NCI-H2029 treated with DMSO at 0.1 percent for 48 hours (cell line): ENCODE measurements at places on chromosomes 11 and 22.
A peak's percentile ranks its signal among the peaks of the same experiment; 100 is the strongest.

DNA sequence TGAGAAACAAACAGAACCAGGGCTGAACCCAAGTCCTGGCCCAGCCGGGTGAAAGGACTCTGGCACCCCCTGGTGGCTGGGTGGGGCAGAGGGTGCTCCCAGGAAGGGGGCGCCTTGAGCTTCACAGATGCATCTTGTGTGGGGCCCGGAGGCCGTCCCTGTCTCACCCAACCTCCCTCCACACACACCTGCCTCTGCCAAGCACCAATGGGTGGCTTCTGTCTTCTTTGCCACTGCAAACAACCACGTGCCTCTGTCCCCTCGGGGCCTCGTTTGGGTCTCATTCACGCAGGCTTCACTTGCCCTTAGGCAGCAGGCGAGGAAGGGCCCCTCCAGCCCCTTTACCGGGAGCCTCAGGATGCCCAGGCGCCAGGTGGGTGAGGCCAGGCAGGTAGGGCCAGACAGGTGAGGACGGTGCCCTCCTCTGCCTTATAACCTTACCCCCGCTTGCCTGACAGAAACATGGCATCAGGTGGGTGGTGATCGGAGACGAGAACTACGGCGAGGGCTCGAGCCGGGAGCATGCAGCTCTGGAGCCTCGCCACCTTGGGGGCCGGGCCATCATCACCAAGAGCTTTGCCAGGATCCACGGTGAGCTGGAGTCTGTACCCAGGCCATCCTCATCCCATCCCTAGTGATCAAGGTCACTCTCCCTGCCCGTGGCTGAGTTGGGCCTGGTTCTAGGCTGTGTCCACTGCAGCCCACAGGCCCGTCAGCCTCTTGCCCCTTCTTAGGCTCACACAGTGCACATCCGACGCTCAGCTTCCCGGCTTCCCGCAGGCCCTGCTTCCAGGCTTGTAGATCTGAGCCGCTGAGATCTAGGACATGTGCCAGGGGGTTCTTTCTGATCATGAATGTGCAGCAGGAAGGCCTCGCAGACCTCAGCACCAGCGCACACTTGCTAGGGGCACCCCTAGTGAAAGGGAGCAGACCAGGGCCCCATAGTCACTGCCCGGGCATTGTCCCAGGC lies 17.2 kb downstream of the POLR3H start:
- DNase-seq = no peak

DNA sequence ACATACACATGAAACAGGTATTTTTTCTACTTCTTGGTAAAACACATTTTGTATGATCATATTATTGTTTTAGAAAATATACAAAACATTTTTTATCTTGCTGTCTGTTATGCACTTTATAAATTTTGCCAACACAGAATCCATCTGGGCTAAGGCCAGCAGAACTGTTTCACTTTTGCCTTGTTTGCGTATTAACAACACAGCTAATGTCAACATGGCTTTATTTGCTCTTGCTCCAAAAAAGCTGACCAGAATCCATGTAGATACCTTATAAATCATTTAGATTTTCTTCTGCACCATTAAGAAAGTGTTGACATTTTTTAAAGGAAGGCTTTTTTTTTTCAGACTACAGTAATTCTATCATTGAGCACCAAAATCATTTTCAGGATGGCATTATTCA lies 58.1 kb upstream of the PGR start:
- DNase-seq = no peak

DNA sequence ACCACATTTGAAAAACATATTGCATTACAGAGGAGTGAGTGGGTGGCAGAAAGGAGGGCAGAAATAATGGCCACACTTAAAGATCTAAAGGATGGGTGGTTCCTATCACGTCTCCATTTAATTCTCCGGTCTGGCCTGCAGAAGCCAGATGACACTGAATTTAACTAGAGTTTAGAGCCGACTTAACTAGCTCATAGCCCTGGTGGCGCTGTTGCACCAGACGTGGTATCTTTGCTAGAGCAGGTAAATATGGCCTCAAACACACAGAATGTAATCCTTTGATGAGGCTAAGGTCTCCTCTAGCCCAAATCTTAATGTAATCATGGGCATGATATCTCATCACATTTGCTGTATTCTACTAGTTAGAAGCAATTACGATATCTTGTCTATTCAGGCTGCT lies 51.5 kb upstream of the GAL start:
- DNase-seq = peak; percentile 6

DNA sequence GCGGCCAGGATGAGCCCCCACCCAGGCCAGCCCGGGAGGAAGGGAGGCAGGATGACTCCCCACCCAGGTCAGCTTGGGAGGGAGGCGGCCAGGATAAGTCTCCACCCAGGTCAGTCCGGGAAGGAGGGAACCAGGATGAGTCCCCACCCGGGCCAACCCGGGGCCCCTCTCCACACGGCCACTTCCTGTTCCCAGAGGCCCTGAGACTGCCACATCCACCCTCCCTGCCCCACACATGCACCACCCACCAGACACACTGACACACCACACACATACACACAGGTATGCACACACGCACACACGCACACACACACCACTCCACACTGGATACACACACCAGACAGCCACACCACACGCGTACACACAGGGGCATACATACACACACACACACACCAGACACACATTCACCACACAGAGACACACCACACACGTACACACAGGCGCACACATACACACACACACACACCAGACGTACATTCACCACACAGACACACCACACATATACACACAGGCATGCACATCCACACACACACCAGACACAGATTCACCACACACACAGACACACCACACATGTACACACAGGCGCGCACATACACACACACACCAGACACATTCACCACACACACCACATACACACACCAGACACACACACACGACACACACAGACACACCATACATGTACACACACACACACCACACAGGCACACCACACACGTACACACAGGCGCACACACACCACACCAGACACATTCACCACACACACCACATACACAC lies 84.9 kb upstream of the PRR5 start:
- DNase-seq = no peak

DNA sequence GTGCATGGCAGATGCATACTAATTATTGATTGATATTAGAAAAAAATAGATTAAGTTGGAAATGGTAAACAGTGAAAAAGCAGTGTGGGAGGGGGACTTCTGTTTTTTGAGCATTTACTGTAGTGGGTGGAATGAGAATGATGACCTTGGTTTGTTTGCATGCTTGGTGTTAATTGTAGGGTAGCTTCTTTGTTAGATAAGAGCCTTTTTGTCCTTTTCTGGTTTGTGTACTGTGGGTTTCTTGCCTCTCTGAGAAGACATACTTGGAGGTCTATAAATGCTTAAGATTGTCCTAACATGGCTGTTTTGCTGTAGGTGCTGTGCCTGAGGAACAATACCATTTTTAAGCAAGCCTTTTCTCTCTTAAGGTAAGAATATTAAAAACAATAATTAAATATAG lies 17.0 kb downstream of the MRPL48 start:
- no peak for DNase-seq

GRCh38 chr11:78100261-78100660 lies 20.6 kb upstream of the NDUFC2 start:
- DNase-seq = peak; percentile 37

DNA sequence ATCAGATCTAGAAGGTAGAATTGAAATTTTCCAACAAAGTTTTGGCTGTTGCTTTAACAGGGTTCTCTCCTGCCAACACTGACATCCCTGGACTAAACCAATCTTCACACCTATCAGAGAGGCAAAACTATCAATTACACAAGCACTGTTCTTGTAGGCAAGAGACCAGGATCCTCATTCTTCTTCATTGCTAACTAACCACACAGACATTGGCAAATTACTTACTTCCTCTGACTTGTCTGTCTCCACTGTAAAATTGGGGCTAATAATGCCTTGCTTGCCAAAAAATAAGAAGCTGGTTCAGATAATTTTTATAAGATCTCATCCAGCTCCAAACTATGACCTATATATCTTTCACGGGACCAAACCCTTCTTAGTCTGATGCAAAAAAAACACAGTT lies 93.8 kb upstream of the DDI1 start:
- no peak for DNase-seq

DNA sequence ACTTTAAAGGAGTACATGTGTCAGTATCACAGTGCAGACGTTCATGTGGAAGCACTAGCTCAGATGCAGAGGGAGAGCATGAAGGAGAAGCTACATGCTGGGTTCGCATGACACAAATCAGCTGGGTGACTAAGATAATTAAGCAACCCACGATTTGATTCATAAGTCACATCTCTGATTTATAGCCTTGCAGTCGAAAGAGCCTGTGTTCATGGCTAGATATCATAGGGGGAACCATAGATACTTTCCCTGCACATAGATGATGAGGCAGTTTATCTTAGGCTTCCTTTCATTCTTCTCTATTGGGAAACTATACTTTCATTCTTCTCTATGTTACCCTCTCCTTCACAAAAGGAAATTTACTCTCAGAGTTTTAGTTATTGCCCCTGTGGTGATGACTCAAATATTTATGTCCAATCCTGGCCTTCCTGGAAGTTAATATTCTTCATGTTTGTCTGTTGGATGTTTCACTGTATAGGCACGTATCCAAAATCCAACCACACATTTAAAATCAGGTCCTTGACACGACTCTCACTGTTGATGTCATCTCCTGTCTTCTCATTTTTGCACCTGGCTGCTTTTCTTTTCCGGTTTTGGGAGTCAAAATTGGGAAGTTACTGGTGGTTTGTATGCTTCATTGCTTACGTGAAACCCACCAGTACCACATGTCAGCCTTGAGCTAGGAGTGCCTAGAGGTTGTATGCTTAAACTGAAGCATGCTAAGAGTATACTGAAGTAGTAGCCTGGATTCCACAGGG lies 56.3 kb upstream of the SLC5A12 start:
- DNase-seq = no peak

DNA sequence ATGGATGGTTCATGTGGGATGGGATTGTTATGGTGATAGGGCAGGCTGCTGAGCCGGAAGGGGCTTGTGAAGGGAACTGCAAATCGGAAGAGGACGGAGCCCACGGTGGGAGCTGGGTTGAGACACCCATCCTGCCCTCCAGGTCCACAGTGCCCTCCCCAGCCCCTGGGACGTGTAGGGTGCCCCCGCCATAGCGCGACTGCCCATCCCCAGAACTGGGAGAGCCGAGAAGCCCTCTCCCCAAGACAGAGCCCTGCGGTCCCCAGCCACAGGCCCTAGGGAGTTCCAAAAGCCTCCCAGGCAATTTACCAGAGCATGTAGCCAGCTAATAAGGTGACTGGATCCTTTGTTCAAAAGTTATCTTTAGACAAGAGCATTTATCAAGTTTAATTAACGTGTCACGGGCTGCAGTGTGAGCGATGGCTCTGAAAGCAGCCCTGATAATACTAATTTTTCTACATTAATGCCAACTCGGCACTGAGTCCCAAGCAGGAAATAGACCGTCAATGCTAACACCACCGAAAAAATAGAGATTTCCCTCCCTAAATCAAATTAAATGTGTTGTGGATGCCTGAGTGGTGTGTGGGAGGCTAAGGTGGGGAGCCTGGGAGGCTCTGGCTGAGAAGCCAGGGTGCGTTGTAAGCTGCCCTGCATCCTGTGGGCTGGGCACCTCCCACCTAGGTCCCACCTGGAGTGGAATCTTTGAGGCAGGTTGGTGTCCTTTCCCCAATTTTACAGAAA lies 76.8 kb upstream of the RTL6 start:
- no peak for DNase-seq

DNA sequence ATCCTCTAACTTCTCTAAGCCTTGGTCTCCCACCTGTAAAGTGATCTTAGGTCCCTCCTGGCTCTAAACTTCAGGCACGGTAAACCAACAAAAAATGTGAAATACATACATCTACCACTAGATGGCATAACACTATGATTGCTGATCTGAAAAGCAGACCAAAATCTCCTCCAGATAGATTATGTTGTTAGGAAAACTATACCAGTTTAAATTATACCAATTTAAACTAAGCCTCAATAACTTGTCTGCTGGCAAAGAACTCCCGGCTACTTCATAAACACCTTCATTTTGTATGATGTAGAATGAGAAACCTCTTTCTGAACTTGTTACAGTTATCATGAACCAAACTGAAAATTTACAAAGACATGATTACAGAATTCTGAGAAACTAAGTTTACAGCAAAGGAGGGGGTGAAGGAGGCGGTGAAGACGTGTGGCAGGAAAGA lies 85.9 kb downstream of the SBF2 start:
- DNase-seq = peak; percentile 46

DNA sequence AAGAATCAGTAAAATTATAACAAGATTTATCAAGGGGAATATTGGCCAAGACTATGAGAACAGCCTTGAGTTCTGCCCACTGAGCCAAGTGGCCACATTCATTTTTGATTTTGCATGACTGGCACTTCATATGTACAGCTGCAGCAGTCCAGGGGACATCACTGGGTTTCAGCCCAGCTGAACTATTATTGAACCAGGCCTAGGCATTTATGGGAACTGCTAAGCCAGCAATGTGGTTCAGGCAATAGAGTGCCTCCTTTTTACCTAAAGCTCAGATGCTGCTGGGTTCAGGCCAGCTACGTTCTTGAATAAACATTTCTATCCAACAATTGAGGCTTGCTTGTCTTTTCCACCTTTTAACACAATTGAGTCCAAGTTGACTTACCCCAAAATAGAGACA lies 196.9 kb downstream of the MSANTD4 start:
- DNase-seq = no peak

DNA sequence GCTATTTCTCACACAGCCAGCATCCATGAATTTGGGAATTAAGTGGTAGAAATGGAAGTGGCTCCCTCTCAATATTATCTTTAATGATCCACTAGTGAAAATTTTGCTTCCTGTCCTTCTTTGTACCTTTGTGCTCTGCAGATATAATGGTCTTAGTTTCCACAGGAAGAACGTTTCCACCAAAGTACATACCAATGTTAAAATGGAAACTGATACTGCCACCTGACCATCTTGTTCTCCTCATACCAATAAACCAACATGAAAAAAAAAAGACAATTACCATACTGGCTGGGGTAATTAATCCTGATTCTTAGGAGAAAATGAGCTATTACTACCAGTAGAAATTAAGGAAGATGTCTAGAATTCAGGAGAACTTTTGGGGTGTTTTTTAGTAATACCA lies 32.3 kb downstream of the C11orf65 start:
- DNase-seq = no peak

DNA sequence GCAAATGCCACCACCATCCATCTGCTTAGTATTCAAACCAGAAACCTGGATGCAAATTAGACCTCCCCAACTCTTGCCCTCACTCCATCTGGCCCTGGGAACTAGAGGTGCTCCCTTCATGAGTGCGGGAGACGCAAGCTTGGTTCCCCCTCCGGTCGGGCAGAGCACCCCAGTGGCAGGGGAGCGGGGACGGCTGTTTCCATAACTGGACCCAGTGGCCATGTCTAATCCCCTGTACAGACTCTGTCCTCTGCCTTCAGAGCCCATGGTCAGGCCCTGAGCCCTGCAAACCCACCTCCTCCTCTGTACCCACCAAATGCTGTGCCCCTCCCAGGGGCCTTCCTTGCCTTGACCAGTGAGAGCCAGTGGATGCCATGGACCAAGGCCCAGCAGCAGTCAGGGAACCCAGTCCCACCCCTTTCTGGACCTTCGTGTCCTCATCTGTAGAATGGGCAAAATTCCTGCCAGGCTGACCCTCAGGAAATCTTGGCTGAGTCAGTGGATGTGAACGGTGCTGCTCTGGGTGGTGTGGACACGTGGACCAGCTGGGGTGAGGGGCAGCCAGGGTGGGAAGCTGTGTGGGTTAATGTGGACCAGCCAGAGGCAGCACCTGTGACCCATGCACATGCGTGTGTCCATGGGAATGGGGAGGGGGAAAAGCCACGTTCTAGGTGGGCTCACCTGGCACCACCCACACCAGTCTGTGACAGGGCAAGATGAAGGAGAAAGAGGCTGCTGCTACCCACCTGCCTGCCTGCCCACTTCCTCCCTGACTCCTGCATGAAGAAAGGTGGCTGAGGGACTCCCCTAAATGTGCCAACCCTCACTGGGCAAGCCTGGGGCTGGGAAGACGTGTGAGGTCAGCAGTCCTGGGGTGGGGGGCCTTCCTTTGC lies 72.8 kb downstream of the LRRC32 start:
- no peak for DNase-seq
